ENCODE measurements at places on chromosomes 1 and 21.
A peak's percentile ranks its signal among the peaks of the same experiment; 100 is the strongest.

- DNase-seq = peak; percentile 68
These were observed 80.3 kb downstream of the SELENOF start for GRCh38 chr1:86833461-86834215.

DNA sequence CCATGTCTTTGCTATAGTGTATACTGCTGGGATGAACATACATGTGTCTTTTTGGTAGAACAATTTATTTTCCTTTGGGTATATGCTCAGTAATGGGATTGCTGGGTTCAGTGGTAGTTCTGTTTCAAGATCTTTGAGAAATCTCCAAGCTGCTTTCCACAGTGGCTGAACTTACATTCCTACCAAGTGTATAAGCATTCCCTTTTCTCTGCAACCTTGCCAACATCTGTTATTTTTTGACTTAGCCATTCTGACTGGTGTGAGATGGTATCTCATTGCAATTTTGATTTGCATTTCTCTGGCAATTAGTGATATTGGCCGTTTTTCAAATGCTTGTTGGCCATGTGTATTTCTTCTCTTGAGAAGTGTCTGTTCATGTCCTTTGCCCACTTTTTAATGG lies 37.5 kb upstream of the ANGPTL1 start:
- DNase-seq = no peak

- no peak for DNase-seq
These were observed 44.5 kb upstream of the ZNF678 start for GRCh38 chr1:227518876-227519275.

DNA sequence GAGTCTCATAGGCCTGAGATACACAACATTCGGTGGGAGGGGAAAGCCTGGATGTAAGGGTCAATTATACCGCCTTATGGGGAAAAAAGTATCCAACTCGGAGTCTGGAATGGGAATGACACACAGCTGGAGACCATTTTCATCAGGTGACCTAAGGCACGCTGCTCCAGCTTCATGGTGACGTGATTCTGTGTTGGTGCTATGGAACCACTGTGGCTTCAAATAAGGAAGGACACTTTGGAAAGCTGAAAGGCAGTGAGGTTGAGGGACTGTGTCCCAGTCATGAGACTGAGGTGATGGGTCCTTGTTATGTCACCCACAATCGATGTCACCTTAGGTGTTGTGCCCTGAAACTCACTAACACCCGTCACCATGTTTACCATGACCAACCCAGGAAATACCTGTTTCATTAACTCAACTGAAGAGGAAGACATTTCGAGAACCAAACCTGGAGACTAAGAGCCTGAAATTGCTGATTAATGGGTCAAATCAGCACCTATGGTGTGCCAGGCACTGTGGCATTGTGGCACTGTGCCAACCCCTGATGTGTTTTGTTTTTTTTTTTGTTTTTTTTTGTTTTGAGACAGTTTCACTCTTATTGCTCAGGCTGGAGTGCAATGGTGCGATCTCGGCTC lies 54.5 kb downstream of the IRF2BP2 start:
- DNase-seq = no peak

DNA sequence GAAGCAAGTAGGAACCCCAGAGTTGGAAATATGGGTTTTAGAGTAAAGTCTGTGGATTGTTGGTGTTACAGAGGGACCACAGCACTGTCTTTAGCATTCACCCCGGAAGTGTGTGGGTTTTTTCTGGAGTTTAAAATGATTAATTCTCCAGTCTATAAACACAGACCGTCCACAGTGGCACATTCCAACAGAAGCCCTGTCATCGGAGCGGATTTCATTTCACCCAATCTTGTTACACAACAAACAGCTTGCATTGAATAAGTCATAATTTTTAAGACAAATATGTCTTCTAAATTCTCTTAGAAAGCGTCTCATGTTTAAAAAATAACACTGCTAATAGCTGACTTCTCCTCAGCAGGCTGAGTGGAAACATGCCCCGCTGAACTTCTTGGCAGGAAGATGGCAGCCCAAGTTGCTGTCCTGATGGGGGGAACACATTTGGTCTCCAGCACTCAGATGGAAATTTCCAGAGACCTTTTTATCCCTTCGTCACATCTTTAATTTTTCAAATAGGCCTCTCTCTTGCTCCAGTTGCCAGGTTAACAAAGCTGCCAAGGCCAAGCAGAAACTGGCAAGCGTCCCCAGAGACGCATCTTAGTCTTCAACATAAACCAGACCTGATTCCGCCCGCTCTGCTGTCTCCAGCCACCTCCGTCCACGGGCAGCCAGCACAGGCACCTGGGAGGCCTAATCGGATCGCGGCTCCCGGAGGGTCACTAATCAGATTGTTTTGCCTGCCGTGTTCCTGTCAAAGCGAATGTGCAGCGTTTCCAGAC lies 28.8 kb upstream of the SLC19A1 start:
- no peak for DNase-seq

- DNase-seq = no peak
These were observed 8.6 kb downstream of the NECTIN4 start for GRCh38 chr1:161080441-161081405.

DNA sequence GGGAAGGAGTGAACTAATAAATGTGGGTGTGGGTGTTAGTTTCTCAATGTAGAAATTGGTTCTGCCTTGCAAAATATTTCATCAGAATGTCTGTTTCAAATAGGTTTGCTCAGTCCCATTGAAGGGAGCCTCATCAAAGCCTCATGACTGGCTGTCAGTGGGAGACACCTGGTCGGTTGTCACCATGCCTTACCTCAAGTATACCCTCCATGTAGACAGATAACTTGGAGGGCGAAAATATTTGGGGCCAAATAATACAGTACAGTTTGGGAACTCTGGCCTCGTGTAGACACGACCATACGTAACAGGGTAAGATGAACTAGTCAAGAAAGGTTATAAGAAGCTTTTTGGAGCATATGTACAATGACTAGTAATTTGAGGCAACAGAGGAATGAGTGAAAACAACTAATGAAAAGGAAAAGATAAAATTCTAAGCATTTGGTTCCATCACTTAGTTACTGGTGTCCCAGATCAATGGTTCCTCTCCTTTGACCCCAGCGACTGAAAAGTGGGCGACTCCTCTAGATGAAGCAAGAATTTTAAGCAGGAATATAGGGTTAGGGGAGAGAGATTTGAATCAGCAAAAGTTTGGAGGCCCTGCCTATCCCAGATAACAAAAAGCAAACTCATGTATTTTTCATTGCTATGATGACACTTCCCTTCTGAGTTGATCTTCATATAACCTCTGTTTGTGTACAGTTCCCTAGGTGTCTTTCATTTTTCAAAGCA lies 163.9 kb downstream of the LRRC40 start:
- DNase-seq = no peak

- DNase-seq = no peak
These were observed 145.6 kb downstream of the GDAP2 start for GRCh38 chr1:117783606-117784396.

DNA sequence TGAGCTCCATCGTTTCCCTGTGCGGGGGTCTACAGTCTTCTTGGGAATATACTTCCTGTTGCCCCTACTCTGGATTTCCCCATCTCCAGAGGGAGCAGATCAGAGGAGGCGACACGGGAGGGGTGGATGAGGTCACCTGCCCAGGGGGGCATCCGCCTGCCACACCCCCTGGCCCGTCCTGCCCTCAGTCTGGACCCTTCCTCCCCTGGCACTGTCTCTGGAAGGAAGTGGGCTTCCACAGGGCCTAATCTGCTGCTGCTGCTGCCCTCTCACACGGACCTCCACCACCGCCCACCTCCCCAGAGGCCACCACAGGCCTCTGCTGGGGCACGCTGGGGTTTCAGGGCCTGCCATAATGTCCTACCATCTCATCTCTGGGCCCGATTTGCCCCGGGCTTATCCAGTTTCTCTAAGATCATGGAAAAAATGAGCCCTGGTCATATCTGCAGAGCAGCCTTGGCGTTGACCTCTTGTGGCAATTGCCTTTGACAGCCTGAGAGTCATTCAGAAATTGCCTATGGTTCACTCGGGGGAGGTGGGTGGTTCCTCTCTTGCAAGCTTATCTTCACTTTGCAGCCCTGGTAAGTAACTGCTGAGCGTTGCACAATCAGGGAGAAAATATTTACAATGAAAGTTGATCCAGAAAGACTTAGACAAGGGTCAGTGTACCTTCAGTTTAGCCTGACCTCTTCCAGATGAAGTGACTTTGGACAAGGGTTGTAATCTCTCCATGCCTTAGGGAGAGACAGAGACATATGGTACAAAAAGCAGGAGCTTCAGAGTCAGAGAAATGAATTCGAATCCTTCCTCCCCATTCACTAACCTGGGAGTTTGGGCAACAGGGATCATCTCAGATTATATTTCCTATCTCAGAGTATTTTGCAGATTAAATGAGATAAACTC lies 252.4 kb downstream of the TOMM20 start:
- no peak for DNase-seq

DNA sequence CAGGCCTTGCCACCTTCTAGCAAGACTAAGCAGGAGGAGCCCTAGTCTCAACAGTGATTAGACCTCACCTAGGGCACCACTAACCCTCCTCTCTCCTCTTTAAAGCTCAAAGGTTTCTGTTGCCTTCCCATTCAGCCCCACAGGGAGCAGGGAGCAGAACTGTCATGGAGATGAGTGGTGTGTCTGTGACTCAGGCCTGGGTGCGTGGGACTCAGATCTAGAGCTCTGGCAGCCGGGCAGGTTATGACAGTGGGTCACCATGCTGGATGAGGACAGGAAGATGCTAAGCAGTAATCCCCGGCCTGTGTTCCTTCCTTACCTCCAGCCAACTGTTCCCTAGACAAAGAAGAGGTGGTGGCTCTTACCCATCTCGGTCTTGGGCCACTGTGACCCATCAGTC lies 60.1 kb upstream of the COA6 start:
- DNase-seq = no peak

DNA sequence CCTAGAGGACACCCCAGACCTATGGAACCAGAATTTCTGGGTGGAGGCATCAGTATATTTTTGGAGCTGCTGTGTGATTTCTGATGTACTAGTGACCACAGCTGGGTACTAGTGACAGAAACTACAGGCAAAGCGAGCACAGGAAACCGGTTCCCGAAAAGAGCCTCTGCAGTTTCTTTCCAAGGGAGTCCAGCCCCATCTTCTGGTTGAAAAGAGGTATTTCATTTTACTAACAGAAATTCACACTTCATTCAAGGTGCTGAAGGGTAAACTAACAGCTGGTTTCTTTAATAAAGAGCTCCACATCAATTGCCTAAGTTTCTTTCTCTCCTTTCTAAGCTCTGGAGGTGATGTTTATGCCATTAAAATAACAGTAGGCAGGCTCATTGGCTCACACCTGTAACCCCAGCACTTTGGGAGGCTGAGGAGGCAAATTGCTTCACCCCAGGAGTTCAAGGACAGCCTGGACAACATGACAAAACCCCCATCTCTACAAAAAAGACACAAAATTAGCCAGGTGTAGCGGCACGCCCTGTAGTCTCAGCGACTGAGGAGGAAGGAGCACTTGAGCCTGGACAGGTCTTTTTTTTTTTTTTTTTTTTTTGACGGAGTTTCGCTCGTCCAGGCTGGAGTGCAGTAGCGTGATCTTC lies 22.0 kb downstream of the THAP3 start:
- DNase-seq = peak; percentile 65

DNA sequence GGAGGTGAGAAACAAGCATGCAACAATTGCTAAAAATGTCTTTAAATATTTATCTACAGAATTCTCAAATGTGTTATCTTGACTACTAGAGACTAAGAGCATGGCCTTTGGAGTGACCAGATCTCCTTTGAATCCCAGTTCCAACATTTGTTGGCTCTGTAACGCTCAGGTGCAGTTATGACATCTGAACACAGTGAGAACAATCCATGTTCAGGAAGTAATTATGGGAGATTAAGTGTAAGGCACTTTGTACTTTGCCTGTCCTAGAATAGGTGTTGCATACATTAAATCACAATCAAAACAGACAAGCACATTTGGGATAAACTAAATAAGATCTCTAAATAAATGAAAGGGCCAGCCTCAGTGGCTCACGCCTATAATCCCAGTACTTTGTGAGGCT lies 454.5 kb downstream of the SMYD3 start:
- no peak for DNase-seq

- DNase-seq = no peak
These were observed 1150.5 kb upstream of the TMPRSS15 start for GRCh38 chr21:19553919-19554615.

DNA sequence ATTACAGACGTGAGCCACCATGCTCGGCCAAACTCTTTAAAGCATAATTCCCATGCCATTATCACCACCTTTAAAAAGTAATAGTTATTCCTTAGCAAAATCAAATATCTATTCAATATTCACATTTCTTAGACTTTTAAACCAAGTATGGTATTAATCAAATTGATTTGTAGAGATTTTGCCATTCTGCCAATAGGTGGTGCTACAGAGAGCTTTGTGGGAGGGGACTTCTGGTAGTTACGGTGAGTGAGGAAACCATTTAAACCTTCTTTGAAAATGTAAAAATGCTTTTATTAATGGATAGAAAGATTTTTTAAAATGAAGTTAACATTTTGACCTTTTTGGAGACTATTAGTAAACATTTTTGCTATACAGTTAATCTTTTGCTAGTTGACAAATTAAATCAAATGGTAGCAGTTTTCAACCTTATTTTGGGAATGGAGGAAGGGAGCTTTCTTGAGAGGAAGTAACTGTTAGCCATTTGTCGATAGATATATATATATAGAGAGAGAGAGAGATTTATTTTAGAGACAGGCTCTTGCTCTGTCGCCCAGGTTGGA lies 19.3 kb downstream of the IARS2 start:
- DNase-seq = peak; percentile 69

Data from CD4-positive, alpha-beta T cell treated with Interleukin-10 for 1 hour (primary cell).